ENCODE measurements at places on chromosomes 5 and 9.

- DNase-seq: no peak
These were observed 92.8 kb downstream of the SNX18 start for GRCh38 chr5:54610197-54610944.

DNA sequence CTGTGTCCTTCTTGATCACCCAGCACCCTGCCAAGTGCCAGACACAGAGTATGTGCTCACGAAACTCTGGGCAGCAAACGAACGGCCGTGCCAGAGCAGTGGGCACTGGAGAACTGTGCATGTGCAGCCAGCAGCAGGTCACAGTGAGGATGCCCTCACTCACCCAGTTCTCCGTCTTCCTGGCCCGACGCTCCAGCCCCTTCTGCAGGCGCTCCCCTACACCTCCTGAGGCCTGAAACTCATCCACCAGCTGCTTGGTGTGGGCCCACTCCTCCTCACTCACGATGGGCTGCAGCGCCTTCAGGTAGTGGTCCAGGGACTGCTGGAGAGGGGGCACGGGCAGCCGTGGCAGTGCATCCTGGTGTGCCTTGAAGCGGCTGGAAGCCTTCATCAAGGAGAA is 2.9 kb downstream of the CRAT start:
- no peak for DNase-seq

- DNase-seq: no peak
These were observed 26.4 kb upstream of the LNPEP start for GRCh38 chr5:96909435-96909834.

GRCh38 chr5:377326-377981 is 55.9 kb downstream of the AHRR start:
- no peak for DNase-seq

- DNase-seq: no peak
These were observed 190.8 kb downstream of the MEF2C start for GRCh38 chr5:88691945-88692868.

DNA sequence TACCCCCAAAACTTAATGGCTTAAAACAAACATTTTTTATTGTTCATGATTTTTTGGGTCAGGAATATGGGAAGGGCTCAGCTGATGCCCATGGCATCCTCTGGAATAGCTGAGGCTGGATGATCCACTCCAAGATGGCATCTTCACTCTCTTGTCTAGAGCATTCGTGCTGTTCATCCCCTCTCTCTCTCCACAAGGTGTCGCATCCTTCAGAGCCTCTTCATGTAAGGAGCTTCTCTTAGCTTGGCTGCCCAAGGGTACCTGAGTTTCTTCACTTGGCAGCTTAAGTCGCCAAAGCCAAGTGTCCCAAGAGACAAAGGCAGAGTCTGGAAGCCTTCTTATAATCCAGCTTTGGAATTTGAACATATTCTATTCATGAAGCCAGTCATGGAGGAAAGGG is 294.7 kb downstream of the CHSY3 start:
- DNase-seq: peak; percentile 4

DNA sequence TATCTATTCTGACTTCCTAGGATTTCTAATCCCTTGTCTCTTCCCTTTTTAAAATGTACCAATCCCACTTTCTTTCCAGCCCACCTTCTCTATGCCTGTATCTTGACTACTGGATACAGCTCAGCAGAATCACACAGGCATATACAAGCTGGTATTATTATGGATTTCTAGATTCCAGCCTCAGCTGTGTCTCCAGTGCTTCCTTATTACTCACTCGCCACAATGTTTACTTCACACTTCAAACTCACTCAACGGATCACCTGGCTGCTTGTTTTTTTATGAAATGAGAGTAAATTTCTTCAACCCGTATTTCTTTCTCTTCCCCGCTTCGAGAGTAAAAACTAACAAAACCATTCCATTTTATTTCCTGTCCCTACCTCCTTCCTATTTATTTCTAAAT is 38.8 kb downstream of the CWC27 start:
- DNase-seq: no peak

- no peak for DNase-seq
These were observed 2.2 kb downstream of the ABLIM3 start for GRCh38 chr5:149143470-149143869.

DNA sequence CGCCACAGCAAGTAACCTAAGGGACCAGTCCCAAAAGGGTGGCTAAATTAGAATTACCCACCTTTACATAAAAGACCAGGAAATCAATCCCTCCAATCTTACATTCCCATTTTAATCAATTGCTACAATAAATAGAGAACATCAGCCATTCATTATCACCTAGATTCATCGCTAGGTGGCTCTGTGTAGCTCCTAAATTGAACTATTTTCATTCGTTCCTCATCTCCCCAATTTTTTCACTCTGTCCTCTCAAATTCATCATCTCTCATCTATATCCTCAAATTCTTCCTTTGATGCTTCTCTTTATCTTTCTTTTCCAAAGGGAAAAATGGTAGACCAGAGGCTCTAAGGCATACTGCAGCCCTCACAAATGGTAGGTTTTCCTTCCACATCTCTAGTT is 108.2 kb upstream of the TNC start:
- no peak for DNase-seq

GRCh38 chr9:124259158-124259808 is 1.5 kb downstream of the NEK6 start:
- no peak for DNase-seq

DNA sequence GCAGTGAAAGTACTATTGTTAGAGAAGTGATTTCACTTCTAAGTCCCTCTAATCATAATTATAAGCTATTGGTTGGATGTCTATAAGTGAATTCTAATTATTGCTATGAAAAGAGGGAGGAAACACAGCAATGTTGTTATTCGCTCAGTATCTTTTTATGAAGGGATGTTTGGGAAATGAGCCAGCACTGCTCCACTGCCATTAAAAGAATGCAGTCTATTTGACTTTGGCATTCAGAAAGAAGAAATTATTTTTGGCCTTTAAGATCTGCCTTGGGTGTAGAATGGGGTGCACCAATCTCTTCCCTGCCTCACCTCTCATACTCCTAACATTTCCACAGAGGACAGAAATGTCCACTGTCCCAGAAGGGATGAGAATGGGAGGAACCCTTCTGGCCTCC is 332.0 kb downstream of the SPATA31D1 start:
- DNase-seq: no peak
